GM13976 (cell line): ENCODE measurements at places on chromosomes 13 and 19.

GRCh38 chr13:30346789-30347167 lies 39.4 kb upstream of the KATNAL1 start:
- no peak for DNase-seq

DNA sequence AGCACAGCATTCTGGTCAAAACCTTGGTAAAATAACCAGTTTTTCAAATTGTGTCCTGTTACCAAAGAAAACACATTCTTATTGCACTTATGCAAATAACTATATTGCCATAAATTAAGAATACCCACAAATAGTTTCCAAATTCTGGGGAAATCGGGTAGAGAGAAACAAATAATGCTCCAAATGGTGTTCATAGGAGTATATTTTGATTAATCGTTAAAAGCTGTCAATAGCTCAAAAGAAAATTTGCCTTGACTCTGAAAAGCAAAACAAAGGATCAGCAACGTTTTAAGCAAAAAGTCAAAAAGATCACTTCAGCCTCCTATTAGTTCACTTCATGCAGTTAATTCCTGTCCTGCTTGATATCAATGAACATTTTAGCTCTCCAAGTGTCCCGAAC lies 22.2 kb upstream of the CEACAM21 start:
- no peak for DNase-seq

DNA sequence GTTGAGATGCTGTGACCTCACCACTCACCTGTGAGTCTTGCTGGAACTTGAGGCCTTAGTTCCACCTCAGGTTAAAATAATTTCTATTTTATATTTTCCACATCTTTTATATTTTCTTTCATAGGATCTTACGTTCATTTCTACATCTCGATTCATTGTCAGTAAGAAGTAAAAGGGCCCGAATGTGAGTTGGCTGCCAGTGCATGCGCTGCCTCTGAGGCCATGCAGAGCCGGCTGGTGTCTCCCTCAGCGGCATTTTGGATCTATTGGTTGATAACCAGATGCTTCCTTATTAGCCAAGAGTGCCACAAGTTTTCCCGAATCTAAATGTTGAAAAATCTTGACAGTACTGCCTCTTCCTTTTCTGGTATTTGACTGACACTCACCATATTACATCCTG lies 347.3 kb downstream of the TEX29 start:
- DNase-seq, result no peak

- peak; percentile 98 for DNase-seq
Observed at GRCh38 chr19:48660852-48661710, 11.7 kb downstream of the NTN5 start.

- no peak for DNase-seq
Observed at GRCh38 chr19:45467115-45467455, 711 bp upstream of the FOSB start.

DNA sequence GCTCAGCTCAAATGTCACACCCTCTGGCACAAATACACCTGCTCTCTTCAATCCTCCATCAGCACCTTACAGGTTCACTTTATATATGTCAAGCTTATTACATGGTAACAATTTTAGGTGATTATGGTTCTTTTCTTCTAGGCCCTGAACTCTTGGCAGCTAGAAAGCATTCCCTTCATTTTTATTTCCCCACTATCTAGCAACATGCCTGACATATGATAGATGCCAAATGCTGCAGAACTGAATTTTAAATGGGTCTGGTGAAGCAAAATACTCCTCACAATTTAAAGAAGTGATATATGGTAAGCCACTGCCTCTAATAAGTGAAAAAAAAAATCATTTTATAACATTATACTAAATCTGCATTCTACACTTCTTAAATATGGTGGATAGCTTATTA lies 95.2 kb downstream of the USP12 start:
- no peak for DNase-seq

GRCh38 chr13:94660695-94661326 lies 51.5 kb downstream of the SOX21 start:
- DNase-seq, result no peak

GRCh38 chr19:41330946-41331678 lies 21.1 kb downstream of the CCDC97 start:
- DNase-seq, result no peak

DNA sequence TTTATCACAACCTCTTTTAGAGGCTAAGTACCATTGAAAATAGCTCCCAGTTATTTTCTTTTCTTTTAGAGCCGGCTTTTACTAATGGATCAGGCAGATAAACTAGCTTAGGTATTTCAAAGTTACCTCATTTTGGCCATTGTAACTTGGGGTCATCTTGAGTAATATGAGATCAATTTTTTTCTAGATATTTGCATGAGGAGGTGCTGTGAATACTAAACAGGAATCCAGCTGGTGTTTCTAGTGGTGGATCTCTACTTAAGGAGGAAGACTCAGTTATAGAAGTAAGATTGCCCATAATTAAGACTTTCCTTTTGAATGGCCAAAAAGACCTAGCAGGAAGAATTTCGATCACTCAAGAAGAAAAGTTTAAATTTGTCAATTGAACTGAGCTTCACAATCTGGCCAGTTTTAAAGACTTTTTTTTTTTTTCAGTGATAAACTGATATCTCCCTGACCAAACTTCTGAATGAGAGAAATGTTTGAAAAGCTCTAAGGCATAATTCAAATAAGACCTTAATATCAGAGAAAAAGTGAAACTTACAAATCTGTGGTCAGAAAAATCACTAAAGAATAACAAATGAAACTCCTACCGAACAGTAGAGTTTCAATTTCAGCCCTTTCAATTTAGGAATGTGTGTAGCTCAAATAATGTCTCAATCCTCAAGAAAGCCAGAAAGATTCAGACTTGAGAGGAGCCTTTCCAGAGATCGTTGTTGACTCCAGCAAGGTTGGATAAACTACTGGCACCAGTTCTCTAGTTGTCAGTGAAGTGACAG lies 11.6 kb upstream of the NAA16 start:
- no peak for DNase-seq

DNA sequence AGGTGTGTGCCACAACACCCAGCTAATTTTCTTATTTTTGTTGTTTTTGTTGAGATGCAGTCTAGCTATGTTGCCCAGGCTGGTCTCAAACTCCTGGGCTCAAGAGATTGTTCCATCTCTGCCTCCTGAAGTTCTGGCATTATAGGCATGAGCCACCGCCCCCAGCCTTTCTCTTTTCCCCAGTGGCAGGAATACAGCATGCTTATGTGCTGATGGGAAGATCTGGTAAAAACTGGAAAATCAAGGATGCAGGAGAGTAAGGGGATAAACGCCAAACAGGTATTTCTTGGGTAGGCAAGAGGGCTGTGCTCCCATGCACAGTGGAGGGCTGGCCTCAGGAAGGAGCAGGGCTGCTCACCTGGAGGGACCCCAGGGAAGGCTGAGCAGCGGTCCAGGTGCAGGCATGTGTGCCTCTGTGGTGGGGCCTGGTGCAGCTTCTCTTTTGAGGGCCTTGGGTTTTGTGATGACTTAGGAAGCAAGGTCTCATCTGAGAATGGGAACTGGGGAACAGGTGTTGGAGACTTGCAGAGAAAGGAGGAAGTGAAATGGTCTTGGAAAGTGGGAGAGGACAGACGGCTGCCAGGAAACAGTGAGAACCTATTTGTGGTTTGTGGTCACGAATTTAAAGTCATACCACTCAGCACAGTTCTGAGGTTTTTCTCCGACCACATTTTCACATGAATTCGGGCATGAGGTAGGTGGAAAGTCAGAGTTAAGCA lies 106.5 kb downstream of the TEX26 start:
- peak; percentile 51 for DNase-seq

DNA sequence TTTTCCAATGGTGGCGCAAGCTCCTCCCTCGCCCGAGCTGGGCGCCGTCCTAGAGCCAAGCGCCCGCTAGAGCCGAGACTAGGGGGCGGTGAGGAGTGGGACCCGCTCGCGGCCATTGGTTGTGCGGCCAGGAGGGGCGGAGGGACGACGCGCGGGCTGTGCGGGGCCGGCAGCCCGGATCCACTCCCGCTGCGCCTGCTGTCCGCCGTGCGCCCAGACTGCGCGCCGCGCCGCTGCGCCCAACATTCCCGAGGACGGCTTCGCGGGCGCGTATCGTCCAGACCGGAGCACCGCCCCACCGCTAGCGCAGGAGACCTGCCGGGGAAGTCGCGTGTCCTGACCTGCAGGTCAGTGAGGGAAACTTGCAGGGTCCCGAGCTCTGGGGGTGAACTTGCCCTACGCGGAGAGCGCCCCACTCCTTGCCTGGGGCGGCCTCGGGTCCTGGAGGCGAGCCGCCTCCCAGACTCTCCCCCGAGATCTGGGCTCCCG lies at the start of gene SERTM1:
Gene SERTM1 (plus strand): TSS at position 183 of the 489 bp plus-strand sequence. CDS start 21,059 bp downstream, outside the sequence.
- no peak for DNase-seq

- no peak for DNase-seq
Observed at GRCh38 chr13:64327505-64328194, 2902.5 kb downstream of the PCDH9 start.

DNA sequence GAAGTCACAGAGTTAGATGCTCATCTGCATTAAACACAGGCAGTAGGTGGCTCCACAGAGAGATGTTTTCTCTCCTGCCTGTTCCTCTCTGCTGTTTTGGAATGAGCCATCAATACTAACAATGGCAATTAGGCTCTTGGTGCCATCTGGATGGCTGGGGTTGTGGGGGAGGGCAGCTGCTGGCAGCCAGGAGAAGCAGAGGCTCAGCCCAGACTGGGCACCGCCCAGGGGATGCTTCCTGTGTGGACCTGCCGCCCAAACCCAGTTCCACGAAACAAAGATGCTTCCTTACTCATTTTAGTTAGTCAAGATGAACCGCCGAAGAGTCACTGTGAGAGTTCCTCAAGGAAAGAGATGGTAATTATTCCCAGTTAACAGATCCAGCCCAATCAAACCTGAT lies 50.8 kb upstream of the PCDH8 start:
- no peak for DNase-seq

DNA sequence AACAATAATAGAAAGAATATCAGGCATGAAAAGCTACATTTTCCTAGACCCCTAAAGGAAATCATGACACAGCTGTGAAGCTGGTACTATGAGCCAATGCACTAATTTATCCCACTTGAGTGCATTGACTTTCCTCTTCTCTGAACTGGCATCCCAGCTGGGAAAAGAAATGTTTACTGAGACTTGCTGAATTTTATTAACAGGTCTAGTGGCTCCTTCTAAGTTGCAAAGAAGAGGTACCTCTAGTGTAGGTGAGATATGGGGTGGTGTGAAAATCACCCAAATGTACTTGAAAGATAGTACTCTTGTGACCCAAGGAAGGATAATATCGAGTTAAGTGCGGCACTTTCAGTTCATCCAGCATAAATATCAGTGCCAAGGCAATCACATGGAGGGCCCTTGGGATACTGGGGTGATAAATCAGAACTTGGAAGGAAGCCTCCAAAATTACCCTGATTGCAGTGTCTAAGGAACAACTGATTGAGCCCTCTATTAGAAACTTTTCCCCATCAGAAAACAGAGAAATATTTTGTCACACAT lies 369.2 kb downstream of the PCDH9 start:
- no peak for DNase-seq

DNA sequence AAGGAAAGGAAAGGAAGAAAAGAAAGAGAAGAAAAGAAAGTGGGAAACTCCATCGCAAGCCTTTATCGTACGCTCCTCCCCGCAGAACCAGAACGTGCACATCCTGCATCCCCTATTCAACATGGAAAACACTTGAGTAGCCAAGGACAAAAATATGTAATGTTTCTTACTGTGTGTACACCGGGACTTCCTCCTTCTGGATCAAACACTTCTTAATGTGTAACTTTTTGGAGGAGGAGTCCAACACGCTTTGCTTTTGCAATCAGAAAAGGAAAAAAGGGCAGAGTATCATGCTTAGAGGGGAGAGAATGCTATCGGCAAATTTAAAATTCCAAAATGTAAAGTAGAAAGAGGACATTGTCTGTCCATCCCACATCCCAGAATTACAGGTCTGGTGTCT lies 7.8 kb upstream of the SHFL start:
- no peak for DNase-seq

- no peak for DNase-seq
Observed at GRCh38 chr19:45809643-45810159, 5.4 kb downstream of the RSPH6A start.

GRCh38 chr13:80379245-80379644 lies 38.3 kb upstream of the SPRY2 start:
- no peak for DNase-seq

DNA sequence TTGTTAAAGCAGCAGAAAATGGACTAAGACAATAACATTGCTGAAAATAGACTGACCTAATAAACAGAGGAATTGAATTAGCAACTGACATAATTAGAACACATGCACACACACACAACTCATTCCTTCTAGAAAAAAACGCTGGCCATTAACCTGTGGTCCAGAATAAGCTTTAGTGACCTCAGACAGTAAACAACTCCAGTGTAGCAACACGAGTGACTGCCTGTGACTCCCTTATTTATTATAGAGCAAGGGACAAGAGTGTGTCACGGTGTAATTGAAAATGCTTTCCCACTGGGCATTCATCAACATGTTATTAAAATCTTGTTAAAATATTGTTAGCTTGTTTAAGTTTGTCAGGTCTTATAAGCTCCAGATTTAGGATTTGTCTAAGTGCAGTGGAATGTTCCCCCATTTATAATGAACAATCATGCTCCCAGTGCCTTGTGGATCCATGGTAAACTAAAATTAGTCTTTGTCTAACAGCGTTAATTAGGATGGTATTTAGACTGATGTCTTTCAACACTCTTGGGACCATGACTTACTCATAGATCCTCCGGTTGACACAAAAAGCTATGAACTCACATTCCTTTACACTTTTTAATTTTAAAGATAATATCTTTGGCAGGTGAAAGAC lies 111.7 kb upstream of the IRS2 start:
- no peak for DNase-seq

DNA sequence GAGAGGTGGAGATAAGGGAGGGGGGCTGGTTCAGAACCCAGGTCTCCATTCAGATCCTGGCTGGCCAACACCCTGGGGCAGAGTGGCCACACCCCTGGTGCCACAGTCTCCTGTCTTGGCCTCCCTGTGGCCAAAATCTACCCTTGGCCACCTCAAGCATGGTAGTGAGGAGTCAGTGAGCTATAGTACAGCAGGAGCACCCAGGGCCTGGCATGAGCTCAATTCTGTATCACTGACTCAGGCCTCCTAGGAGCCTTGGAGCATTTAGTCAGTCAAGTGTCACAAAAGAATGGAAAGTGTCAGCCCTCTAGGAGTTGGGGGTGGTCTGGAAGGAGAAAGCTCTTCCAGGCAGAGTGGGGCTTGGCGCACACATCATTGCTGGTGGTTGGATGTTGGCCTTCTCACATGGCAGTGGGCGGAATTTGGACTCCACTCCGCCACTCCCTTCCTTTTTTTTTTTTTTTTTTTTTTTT lies 6.6 kb upstream of the CD79A start:
- no peak for DNase-seq

DNA sequence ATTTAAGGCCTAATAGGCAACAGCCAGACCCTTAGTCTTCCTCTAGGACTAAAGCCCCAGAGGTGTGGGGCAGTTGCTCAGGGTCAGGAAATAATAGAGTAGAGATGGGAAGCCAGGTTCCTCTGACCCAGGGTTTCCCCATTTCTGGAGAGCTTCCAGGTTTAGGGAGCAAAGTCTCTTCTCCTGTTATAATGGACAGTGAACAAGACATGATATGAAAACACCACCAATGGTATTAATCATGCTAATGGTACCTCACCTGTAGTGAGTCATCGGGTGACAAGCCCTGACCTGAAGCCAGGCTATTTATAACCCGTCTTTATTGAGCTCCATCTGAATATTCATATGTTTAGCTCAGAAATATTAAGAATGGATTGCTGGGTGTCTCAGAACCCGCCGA lies 24.6 kb downstream of the BICRA start:
- DNase-seq, result no peak

GRCh38 chr19:48190288-48190884 lies 19.9 kb downstream of the ZSWIM9 start:
- DNase-seq, result no peak
